ENCODE measurements at places on chromosomes 12 and 14. TPM values are rescaled to one million over a fixed set of nuclear protein-coding genes. Genes with fewer than 3 reads are reported as not detected.

DNA sequence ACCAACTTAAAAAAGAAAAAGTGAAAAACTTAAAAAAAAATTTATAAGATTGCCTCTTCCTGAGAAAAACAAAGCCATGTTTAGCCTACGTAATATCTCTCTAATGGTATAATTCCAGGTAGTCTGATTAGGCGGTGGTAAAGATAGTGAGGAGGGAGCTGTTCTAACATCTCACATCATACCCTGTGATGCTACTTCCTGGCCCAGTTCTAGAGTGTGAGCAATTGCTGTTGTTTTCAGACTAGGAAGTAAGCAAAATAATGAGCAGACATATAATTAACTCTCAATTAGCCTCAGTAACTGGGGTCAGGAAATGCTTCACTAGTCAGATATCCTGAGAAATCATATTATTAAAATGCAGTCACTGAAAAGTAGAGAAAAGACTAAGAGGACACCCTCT lies 113.9 kb downstream of the PHLDA1 start:
- DNase-seq, result no peak

- no peak for DNase-seq
These were observed 181.3 kb downstream of the RMST start for GRCh38 chr12:97643924-97644323.

- DNase-seq, result no peak
These were observed 168.1 kb downstream of the BCAT1 start for GRCh38 chr12:24780697-24781368.

RDH12 gene
- not detected for polyA plus RNA-seq

DCN gene
- 0.60 TPM for polyA plus RNA-seq

RND1 gene
- 2.1 TPM for polyA plus RNA-seq

DNA sequence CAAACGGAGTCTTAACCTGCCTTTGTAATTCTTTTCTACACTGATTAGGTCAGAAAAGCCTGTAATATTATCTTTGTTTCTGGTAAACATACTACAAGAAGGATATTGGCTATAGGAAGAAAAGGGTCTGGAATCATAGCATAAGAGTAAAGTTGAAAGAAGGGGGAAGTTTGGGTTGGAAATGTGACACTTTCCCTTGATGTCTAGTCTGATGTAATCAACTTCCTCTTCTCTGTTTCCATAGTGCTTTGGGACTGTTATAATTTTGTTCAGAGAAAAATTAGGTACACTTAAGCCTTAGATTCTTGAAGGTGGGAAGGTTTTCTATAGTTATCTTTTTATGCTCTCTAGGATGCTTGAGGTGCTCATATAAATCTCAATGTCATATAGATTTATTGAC lies 322.2 kb downstream of the AEBP2 start:
- DNase-seq, result no peak

GRCh38 chr14:50951032-50951431 lies 6.7 kb upstream of the PYGL start:
- no peak for DNase-seq

GRCh38 chr14:20692116-20692751 lies 3.7 kb downstream of the ANG start:
- DNase-seq, result no peak

SLC17A8 gene
- not detected for polyA plus RNA-seq

GALNT16 gene
- not detected for polyA plus RNA-seq

- no peak for DNase-seq
These were observed 305.9 kb upstream of the G2E3 start for GRCh38 chr14:30252783-30253674.

All from GM12878 (cell line).